ENCODE measurements at places on chromosomes 16 and 17.
A peak's percentile ranks its signal among the peaks of the same experiment; 100 is the strongest.

DNA sequence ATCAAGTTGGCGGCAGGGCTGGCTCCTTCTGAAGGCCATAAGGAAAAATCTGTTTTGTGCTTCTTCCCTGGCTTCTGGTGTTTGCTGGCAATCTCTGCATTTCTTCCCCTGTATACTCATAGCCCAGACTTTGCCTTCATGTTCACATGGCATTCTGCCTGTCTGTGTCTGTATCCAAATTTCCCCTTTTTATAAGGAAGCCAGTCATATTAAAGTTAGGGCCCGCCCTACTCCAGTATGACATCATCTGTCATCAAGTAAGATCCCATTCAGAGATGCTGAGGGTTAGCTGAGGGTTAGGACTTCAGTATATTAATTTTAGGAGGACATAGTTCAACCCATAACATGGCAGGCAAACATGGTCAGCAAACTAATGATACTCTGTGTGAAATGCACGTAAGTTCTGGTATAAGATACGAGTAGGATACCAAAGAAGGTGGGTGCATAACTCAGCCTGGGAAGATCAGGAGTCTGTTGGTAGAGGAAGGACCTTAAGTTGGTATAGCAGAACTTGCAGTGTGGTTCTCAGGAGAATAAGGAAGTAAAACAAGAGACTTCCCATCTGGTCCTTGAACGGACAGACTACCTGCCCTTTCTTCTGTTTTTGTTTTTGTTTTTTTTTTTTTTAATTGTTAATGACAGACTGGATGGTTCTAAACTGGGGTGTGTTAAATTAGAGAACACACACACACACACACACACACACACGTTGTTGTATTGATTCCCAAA, 13.9 kb downstream of the MAP2K6 start:
- DNase-seq = no peak

GRCh38 chr17:12097326-12097725, 76.6 kb downstream of the MAP2K4 start:
- DNase-seq = no peak

GRCh38 chr16:30033270-30033669, 2.2 kb upstream of the TLCD3B start:
- no peak for DNase-seq

DNA sequence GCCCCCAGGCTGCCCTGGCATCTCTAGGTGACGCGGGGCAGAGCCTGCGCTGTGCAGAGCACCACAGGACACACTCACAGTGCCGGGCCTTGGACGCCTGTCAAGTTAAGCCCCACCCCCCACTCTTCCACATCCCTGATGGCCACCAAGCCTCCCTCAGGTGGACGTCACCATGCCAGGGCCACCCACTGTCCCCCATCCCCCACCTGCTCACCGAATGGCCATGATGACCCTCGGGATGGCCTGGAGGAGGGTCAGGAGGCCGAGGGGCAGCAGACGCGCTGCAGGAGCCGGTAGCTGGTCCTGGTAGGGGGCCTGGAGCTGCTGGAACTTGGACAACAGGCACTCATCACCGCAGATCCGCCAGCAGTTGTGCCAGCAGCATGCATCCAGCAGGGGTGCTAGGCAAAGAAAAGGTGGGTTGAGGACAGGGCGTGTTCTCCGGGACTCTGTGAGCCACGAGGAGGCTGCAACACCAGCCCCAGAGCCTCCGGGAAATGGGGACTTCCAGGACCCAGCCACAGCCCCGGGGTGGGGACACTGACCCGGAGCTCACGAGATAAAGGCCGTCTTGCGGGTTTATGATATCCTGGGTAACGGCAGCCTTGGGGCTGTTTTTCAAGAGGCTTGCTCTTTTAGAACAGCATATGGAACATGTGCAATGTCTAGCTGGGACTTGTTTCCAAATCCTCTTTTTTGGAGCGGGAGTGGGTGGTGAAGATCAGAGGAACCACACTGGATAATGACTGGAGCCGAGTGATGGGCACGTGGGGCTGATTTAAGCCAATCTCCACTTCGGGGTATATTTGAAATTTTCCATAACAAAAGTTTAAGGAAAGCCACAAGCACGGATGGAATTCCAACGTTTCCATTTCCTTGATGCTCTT, 11.4 kb downstream of the C16orf95 start:
- DNase-seq = peak; percentile 48

DNA sequence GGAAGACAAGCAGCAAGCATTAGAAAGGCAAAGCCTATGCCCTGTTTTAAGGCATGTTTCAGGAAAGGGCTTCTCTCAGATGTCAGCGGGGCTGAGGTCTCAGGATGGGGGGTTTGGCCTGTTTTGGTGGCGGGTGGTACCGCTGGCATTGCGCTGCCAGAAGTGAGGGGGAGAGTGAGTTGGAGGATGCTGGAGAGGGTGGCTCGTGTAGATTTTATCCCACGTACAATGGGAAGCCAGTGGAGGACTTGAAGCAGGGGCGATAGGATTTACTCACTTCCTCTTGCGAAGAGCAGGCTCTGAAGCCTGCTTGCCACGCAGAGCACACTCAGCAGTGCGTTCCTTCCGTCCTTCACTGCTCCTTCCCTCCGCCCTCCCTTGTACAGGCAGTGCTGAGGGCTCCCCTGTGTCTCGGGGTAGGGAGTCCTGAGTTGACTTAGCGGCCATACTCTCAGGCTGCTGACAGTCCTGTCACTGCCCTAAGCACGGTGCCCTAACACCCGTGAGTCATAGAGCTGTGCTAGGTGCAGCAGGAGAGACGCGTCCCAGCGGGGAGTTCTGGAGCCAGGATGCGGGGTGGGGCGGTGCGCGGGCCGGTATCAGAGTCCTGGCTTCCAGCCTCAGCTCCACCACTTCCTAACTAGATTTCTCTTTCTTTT, 113.1 kb downstream of the SNX29 start:
- no peak for DNase-seq

DNA sequence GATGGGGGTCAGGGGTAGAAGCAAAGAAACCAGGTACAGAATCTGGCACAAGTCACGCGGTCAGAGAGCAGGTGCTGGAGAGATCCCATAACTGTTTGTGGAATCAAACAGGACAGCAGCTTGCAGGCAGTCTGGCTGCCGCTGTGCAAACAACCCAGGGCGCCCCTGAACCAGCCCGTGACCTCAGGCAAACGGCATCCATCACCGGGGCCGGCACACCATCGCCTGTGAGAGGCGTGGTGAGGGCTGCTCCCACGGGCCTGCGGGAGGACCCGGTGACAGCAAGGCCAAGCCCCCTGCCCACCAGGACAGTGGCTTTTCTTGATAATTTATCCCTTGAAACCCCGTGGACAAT, 47.9 kb downstream of the CBFA2T3 start:
- no peak for DNase-seq

GRCh38 chr17:73191443-73192205, 1.2 kb upstream of the COG1 start:
- DNase-seq = peak; percentile 57

DNA sequence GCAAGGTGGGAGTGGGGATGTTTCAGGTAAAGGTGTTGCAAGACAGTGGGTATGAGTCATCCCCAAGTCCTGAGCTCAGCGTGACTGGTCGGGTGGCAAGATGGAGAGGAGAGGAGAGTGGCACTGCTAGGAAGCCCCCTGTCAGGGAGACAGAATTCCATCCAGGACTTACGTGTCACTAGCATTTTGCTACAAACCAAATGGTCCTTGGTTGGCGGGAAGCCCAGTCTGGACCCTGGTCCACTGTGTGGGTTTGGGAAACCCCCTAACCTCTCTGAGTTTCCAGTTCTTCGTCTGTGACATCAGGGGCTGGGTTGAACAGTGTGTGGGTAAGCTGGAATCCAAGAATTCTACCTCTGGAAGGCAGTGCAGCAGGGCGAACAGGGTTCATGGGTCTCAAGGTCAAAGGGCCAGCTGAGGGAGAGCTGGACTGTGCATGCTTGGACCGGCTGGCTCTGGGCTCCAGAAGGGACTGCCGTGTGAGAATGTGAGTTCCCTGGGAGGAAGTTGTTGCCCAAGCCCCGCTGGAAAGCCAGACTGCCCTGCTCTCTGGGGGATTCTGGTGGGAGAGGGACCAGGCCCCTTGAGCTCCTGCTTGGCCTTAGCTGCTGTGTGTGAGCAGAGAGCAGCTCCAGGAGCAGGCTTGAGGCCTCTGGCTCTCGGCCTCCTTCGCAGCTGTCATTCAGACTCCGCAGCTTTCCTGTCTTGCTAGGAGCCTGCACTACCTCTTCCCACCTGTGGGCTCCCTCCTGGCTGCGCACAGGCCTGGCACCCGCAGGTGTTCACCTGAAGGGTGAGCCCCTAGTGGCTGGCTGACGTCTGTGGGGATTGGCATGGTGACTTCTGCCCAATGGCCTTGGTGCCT, 84.6 kb downstream of the NT5M start:
- no peak for DNase-seq

DNA sequence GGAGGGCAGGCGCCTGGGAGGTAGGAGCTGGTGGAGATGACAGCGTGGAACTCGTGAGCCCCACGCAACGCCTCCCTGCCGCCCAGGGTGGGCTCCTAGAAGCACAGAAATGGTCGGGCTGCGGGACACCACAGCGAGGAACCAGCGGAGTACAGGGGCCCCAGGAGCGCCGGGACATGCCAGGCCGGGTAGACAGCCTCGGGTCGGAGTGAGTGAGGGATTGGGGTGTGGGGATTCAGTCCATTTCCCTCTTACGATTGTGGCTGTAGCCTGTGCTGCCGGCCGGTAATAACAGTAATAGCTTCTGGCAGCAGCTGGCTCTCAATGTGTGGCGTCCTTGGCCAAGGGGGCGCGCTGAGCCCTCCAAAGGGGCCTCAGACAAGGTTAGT, 12.2 kb upstream of the CES3 start:
- no peak for DNase-seq

GRCh38 chr17:42891539-42892152, 9.0 kb upstream of the G6PC1 start:
- no peak for DNase-seq

DNA sequence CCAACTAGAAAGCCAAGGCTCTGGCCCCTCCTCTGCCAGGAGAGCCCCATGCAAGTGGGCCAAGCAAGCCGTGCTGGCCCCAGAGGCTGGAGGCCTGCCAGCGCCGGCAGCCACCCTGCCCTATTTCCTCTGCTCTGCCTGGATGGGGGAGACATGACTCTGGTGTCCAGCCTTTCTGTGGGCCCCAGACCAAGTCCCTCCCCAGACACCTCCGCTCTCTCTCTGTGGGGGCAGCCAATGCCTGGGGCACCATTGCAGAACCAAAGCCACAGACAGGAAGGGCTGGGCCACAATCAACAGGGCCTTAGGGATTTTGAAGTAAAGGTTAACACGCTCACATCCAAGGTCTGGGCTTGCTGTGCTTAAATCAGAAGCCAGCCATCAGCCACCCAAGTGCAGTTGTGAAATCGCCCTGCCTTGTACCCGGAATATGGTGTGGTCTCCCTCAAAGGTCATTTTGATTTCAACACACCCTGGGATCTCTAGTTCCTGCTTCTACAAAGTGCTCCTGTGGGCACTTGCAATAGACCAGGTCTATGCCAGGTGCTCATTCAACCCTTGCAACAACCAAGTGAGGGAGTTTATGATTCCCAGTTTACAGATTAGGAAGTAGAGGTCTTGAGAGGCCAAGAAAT, 63.5 kb upstream of the TEX2 start:
- DNase-seq = peak; percentile 96
